Cardiac fibroblast (primary cell): ENCODE measurements at places on chromosomes 7 and 10.

GRCh38 chr10:67770537-67770936 is 67.5 kb downstream of the DNAJC12 start:
- no peak for DNase-seq

- peak; percentile 72 for DNase-seq
Measured at GRCh38 chr7:82605247-82605864, 161.8 kb upstream of the CACNA2D1 start.

DNA sequence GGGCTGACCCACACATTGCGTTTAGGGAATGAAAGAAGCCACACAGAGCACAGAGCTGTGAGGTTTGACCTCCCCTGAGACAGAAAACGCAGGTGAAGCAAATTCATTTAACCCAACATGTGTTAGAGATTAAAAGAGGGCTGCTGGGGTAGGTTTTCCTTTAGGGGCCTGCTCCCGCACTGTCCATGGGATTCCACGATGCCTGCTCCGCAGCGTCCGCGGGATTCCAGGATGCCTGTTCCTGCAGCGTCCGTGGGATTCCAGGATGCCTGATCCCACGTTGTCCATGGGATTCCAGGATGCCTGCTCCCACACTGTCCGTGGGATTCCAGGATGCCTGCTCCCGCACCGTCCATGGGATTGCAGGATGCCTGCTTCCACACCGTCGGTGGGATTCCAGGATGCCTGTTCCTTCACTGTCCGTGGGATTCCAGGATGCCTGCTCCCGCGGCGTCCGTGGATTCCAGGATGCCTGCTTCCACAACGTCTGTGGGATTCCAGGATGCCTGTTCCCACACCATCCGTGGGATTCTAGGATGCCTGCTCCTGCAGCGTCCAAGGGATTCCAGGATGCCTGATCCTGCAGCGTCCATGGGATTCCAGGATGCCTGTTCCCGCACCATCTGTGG is 78.7 kb downstream of the VIPR2 start:
- no peak for DNase-seq

DNA sequence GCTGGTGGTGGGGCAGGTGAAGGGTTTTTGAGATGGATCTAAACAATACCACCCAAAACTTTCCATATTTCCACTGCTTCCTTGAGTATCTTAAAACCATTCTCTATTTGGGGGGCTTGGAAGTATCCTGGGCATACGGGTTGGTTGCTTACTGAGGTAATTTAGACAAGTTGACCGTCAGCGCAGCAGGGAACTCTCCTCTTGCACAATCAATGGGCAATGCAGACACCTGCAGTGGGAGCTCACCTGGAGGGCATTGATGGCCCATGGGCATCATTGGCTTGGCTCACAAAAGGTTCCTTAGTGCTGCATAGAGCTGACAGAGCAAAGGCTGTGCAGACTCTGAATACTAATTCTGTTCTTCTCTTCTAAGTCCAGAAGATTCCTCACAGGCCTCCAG is 101.5 kb downstream of the EPDR1 start:
- DNase-seq: no peak

DNA sequence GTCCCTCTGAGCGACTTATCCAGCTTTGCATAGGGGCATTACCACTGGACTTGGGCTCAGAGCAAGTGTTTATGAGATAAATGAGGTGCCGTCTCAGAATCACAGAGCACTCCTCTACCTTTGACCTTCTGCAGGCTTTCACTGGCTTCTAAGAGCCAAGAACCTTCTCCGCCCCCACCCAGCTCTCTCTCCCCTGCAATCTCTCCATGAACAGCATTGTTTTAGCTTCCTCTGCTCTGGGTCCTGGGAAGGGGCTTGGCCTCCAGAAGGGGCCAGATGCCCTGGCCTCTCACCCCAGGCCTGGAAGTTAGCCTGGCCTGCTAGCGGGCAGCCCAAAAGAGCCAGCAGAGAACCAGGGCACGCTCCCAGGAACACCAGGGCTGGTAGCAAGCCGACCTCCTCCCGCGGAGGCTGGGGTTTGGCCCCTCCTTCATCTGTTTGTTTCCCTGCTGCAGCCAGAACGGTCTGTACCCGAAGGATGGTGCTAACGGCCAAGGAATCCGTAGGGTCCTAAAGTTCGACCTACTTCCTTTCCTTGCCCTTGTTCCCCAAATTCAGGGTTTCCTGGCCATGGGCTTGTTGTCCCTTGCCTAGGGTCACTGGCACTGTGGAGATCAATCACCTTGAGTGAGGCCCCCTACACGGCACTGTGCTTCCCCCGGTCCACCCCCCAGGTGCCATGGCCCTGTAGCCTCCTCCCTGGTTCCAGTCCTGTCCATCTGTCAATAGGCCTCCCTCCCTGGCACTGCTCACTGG is 18.7 kb upstream of the DDIT4 start:
- peak; percentile 92 for DNase-seq
